ENCODE measurements at places on chromosomes 12 and 14. TPM values are rescaled to one million over a fixed set of nuclear protein-coding genes. Genes with fewer than 3 reads are reported as not detected.

DNA sequence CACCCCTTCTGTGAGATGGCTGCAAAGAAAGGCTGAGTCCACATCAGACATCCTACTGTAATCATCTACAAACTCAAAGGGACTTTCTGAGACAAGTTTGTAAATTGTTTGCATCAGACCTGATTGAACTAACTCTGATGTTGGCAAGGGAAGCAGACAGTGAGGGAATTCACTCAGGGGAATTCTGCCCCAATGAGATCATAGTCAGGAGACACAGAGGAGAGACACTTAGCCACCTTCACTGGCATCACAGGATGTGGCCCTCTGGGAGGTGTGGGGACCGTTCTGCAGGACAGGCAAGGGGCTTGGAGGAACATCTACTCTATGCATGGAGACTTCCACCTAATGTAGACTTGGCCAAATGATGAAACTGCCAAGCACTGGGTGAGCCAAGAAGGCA is 70.7 kb upstream of the DDX11 start:
- no peak for DNase-seq

DNA sequence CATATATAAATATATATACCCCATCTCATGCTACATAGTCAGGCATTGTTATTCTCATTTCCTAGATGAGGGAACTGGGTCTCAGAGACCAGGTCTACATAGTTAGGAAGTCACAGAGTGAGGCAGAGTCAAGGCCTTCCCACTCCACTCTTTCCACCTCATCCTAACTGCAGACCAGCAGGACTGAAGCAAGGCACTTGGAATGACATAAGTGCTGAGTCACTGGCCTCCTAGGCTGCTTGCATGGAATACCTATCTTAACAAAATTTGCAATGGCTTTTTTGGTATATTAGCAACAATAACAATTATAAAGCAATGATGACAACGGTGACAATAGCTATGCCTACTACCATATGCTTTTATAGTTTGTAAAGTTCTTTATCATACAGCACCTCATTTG is 5.4 kb upstream of the ANO4 start:
- no peak for DNase-seq

Gene NGB
- 1.5 TPM for total RNA-seq

Gene E2F7
- 9.3 TPM for total RNA-seq

GRCh38 chr12:113075137-113075683 is 18.7 kb downstream of the DTX1 start:
- DNase-seq: no peak

DNA sequence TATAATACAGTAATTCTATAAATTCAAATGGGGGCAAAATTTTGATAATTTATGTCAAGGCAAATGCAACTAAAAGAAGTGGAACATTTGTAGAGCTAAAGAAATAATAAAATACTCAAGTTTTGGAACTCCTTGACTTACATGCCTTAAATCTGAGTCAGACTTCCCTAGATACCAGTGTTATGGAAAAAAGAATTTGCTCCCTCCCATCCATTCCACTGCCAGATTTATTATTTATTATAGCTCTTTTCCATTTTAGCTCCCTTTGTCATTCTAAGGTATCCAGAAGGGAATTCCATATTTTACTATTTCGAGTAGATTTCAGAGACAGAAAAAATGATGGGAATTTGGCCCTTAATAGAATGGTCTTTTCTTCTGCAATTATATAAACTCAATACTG is 44.0 kb downstream of the RHOJ start:
- no peak for DNase-seq

DNA sequence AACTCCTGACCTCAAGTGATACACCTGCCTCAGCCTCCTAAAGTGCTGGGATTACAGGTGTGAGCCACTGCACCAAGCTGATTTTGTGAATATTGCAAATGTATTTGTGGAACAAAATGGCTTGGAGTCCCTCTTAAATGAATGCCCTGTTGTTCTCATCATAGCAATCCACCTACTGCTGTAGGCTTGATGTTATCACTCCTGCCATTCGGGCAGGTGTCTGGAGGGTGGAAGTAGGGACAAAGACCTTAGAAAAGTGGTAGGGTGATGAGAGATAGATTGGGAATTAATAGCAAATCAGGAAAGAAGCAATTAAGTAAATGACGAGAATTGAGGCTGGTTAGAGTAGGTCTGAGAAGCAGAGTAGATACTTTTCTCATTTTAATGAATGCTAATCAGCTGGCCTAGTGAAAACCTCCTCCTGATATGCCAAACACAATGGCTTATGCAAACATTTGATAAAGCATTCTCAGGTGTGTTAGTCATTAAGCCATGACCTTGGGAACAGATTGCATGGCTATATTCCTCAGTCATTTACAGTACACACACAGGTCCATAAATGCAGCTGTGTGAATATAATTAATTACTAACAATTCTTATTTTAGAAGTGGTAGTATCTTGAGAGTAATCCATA is 60.5 kb upstream of the USP44 start:
- DNase-seq: no peak

GRCh38 chr12:51528852-51529650 is 62.0 kb upstream of the SCN8A start:
- peak; percentile 16 for DNase-seq

- no peak for DNase-seq
These were observed 229.2 kb downstream of the DPF3 start for GRCh38 chr14:72664651-72665050.

DNA sequence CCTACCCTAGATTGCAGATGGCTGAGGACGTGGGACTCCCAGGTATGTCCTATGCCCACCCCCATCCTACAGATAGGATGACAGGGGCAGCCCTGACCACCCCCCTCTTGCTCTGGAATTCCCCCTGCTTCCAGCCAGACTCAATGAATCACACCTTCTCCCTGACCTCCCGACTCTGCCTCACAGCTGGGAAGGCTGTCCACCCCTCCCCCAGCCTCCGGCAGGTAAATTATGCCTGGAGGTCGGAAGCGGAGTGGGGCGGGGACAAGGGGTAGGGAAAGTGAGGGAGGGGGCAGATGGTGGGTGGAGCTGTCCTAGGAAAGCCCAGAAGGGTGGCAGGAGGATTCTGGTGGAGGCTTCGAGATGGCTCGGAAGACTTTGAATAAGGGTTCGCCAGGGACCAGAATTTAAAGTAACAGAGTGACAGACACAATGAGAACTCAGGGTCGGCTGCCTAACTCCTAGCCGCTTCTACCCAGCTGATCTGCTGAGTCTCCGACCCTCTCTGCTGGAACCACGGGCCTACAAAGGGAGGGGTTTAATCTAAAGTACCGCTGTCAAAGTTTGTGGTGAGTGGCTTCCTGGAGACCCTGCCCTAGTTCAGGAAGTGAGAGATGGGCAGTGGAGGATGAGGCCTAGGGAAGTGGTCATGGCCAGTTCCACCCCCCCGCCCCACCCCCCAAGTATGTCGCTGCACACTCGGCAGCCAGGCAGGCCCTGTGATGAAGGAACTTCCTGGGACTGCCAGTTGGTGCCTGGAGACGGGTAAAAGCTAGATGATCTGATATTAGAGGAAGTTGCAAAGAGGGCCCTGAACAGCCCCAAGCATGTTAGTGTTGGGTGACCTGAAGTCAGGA is 4.2 kb downstream of the PLEKHG3 start:
- no peak for DNase-seq

GRCh38 chr14:105204206-105204930 is 23.3 kb upstream of the NUDT14 start:
- peak; percentile 60 for DNase-seq

Gene NID2
- total RNA-seq: 35.4 TPM

DNA sequence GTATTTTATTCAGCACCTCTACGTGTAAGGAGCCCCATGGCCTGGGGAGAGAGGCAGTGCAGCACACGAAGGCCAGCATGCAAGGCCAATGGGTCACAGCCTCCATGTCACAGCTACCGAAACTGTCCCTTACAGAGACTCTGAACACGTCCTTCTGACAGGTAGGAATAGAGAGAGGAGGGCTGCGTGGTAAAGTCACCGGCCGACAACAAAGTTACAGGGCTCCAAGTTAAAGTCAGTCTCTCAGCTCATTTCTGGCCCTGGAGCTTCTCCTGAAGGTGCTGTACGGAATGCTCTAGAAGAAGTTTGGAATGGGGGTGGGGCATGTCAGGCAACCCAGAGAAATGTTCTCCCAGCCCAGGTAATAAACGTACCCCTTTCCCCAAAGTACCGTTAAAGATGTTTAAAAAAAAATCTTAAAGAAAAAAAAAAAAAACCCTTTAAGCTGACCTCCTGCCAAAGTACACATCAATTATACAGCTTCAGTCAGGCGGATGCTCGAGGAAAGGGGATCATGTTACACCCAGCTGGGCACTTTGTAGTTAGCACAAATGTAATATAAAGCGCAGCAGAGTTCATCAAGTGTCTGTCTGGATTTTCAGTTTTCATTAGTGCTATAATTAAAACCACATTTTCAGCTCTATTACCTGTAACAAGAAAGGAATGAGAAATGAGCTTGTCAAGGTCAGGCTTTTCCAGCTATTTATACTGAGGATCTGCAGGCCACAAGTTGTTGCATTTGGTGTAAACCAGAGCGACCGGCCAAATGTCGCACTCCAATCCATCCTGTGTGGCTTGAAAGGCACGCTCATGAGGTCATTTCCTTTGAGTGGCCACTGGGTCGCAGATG is 53.3 kb upstream of the CDKN3 start:
- no peak for DNase-seq

DNA sequence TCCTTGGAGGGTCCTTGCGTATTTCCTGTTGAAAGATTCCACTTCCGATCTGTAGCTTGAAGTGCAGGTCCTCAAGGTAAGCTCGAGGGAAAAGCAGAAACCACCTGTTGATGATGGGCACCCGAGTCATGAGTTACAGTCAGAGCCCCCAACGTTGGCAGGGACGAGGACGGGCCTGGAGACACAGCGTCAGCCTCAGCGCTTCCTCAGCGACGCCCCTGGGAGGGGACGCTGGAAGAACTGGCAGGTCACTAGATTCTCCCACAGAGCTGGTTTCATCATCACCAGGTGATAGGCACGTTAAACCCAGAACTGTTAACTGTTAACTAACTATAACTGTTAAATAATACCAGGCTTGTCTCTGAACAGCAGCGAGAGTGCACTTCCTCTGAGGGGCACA is 101.8 kb downstream of the TNFAIP2 start:
- DNase-seq: no peak

DNA sequence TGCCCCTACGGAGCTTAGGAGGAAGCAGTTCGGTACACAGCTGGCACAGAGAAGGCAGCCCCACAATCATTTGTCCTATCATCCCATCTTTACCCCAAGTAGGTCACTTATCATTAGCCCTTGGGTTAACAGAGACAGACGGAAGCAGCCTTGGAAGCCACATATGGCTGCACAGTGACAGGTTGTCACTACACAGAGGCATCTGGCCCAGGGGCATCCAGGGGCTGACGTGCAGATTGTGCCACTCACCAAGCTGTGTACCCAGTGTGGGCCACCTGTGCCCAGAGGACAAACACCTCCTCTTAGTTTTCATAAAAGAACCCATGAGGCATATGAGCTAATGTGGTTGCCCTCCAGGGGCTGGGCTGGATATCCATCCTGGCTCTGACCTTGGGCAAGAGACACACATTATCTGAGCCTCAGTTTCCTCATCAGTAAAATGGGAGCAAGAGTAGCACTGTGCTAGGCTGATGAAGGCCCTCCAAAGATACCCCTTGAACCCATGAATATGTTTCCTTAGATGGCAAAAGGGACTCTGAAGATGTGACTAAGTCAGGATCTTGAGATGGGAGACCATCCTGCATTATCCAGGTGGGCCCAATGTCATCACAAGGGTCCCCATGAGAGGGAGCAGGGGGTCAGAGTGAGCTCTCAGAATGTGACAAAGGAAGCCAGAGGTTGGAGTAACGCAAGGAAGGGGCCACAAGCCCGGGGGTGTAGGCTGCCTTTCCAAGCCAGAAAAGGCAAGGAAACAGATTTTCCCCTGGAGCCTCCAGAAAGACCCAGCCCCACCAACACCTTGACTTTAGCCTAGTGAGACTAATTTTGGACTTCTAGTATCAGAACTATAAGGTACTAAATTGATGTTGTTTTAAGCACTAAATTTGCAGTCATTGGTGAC is 64.6 kb downstream of the C14orf132 start:
- no peak for DNase-seq

DNA sequence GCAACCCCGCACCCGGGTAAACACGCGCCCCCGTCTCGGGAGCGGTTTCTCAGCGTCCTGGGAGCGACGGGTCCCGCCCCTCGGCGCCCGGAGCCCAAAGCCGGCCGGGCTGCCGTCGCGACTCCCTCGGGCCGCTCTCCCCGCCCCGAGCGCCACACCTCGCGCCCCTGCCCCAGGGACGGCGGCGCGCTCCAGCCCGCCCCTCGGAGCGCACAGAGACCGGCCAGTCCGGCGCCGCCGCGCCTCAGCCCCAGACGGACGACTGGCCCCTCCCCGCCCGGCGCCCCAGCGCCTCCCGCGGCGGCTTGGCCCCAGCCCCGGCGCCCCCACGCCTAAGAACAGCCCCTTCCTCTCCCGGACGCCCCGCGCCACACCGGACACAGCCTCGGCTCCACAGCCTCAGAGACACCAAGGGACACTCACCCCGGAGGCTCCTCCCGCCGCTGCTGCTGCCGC is 411 bp downstream of the BTBD7 start:
- peak; percentile 67 for DNase-seq

Gene ARL1
- 45.5 TPM for total RNA-seq

Gene TMPRSS12
- not detected for total RNA-seq

Gene NFATC4
- 16.8 TPM for total RNA-seq

- DNase-seq: no peak
These were observed 430.0 kb upstream of the SOX5 start for GRCh38 chr12:24379433-24379832.

DNA sequence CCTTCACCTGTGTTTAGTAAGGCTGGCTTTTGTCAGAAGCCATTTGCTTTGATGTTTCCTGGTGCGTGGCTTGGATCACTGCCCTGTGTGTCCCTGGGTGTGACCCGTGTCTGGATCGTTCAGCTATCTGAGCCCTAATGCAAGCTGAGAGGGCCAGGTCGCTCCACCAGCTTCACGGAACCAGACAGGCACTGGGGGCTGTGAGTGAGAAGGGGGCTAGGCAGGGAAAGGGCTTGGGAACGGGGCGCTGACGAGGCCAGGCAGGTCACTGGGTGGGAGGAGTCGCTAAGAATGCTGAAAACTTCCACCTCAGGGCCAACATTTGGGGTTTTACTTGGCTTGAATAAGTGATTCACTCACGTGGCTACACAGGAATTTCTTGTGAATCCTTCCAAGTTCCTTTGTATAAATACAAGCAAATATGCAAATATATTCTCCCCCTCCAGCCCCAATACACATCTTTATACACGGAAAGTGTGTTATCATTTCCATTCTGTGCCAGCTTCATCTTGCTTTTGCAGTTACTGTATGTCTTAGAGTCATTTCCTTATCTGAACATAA is 24.2 kb upstream of the MMP17 start:
- DNase-seq: no peak

DNA sequence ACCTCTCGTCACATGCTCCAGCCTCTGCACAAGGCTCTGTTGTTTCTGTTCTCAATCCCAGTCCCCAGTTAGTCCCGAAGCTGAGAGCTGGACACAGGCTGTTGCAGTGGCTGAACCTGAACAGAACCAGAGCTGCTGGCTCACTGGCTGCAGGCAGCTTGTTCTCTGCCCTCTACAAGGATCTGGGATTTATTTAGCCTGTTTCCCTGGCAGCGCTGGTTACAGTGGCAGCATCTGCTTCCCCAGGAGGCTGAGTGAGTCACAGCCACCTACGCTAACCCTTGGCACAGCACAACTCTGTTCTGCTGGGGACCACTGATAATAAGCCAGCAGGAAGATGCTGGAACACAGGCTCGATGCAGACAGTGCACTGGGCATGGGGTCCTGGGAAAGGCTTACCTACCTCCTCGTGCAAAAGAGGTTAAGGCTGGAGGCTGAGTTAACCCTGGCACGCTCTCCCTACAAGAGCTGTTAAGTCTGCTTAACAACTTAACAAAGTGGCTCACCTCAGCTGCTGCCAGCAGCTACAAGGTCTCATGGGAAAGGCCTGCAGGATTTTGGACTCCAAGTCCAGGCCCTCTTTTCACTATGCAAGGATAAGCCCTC is 299.6 kb downstream of the PCNX1 start:
- peak; percentile 45 for DNase-seq

Gene KERA
- 10.0 TPM for total RNA-seq

Measured in cerebellum (tissue), 4 donors.